ENCODE measurements at places on chromosomes 6 and 20. TPM values are rescaled to one million over a fixed set of nuclear protein-coding genes. Genes with fewer than 3 reads are reported as not detected.

FABP7 gene
- total RNA-seq, result not detected

PLCB4 gene
- total RNA-seq, result 2.5 TPM

BTNL2 gene
- not detected for total RNA-seq

CCDC28A gene
- total RNA-seq, result 12.0 TPM

ARG1 gene
- total RNA-seq, result 0.69 TPM

BMP7 gene
- total RNA-seq, result 7.0 TPM

GGTLC1 gene
- total RNA-seq, result not detected

DNA sequence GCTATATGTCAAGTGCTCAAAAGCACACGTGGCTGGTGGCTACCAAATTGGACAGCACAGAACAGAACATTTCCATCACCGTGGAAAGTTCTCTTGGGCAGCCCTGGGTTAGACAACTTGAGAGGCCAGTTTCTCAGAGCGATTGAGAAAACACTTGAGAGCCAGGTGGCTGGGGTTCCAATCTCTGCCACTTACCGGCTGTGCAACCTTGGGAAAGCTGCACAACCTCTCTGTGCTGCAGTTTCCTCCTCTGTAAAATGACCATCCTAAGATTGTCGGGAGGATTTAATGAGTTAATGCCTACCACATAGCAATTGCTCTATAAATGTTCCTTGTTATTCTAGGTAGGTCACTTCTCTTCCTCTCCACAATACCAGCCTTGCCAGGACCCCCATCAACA lies 25.1 kb upstream of the NFATC2 start:
- no peak for DNase-seq

DNA sequence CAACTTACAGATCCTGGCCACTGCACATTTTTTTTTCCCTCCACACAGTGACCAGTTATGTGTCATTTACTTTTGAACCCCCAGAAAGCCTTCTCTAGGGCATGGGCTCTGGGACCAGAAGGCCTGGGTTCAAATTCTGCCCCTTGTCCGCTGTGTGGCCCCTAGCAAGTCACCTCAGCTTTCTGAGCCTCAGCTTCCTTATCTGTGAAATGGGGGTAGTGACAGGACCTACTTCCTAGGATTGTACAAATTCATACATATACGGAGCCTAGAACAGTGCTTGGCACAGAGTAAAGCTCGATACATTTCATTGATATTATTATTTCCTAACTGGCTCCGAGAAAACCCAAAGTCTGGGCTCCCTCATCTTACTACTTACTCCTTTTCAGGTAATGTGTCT lies 1.6 kb downstream of the BPI start:
- no peak for DNase-seq

DNA sequence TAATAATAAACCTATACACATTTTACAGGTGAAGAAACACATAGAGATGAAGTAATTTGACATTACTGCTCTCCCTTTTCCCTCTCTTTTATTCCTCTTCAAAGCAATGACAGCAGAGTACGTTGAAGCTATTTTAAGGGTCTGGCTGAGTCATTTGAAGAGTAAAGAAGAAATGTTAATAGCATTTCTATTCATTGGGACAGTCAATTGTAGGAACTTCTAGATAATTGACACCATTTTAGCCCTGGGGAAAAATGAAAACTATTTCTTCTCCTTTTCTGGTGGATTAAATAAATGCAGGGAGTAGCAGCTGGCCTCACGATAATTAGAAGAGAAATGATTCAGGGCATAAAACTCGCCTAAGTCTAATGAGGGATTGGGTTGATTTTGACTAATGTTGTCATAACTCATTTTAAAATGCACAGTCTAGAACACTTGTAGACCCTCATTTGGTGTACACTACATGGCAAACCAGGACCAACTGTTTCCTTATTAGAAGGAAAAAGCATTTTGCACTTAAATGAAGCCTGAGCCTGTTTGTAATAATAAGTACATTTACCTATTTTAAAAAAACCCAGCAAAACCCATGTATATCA lies 48.1 kb downstream of the RIPOR2 start:
- DNase-seq, result no peak

Data from HCT116 (cell line).